ENCODE measurements at places on chromosomes 4 and X. TPM values are rescaled to one million over a fixed set of nuclear protein-coding genes. Genes with fewer than 3 reads are reported as not detected.

Gene MAGEE1
- total RNA-seq: 1.1 TPM

Gene CC2D2A
- 3.9 TPM for total RNA-seq

Gene REPS2
- 0.44 TPM for total RNA-seq

Gene GAB1
- 2.3 TPM for total RNA-seq

Gene CXorf51A
- not detected for total RNA-seq

Gene NR3C2
- 0.11 TPM for total RNA-seq

Gene PDCL2
- total RNA-seq: not detected

Gene UGT2B11
- not detected for total RNA-seq

Gene COL25A1
- total RNA-seq: 0.16 TPM

Gene ZDHHC15
- not detected for total RNA-seq

Gene NHSL2
- 0.19 TPM for total RNA-seq

Gene TLR1
- total RNA-seq: 0.41 TPM

Gene TMEM164
- 104 TPM for total RNA-seq

GRCh38 chr4:90130076-90130475, 2.9 kb downstream of the CCSER1 start:
- H3K27me3 ChIP-seq: peaks cover 46% of the 10 kb centered on the region
- no peak overlapping the region for H3K4me3 ChIP-seq
- DNase-seq: no peak
- H3K36me3 ChIP-seq: no peaks in the 10 kb centered on the region
- peaks cover 9% of the 10 kb centered on the region for H3K4me1 ChIP-seq
- H3K27ac ChIP-seq: no peak overlapping the region

GRCh38 chr4:170025523-170026252, 507 bp downstream of the MFAP3L start:
- H3K4me1 ChIP-seq: peaks cover 13% of the 10 kb centered on the region
- no peak overlapping the region for H3K27ac ChIP-seq
- H3K4me3 ChIP-seq: peak overlapping the region; percentile 70
- DNase-seq: no peak
- peaks cover 42% of the 10 kb centered on the region for H3K27me3 ChIP-seq
- H3K36me3 ChIP-seq: no peaks in the 10 kb centered on the region

GRCh38 chr4:16807355-16807754, 91.1 kb downstream of the LDB2 start:
- no peak overlapping the region for H3K27ac ChIP-seq
- DNase-seq: no peak
- no peaks in the 10 kb centered on the region for H3K36me3 ChIP-seq
- no peaks in the 10 kb centered on the region for H3K27me3 ChIP-seq

DNA sequence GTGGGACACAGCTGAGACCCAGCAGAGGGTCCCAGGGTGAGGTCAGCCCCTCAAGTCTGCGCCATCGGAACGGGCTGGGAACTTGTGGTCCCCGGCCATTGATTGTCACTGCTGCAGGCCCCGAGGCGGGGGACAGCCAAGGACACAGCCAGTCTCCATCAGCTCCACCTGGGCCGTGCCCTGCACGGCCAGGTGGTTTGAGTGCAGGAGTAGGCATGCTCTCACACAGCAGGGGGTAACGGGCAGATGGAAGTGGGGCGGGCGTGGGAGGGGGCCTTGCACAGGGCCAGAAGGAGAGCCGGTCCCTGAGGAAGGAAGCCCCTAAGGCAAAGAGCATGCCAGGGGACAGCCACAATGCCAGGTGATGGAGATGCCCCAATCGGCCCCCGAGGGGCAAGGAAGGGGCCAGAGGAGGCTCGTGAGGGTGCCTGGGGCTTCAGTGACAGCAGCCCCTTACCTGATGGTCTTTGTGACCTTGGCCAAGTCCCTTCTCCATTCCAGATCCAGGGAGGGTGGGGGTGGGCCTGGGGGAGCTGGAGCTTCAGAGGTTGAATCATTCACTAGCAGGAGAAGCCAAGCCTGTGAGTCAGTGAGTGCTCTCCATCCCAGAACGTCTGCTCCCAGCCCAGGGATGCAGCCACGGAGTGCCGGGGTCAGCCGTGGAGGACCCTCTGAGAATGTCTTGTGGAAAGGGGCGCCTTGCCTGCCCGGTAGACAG, 2.3 kb downstream of the ATP2B3 start:
- peaks cover 3% of the 10 kb centered on the region for H3K27me3 ChIP-seq
- no peaks in the 10 kb centered on the region for H3K36me3 ChIP-seq
- no peaks in the 10 kb centered on the region for H3K4me1 ChIP-seq
- DNase-seq: no peak

- no peak for DNase-seq
- no peak overlapping the region for H3K4me3 ChIP-seq
- H3K27ac ChIP-seq: no peak overlapping the region
Measured at GRCh38 chrX:55326985-55327384, 62.3 kb upstream of the PAGE3 start.

DNA sequence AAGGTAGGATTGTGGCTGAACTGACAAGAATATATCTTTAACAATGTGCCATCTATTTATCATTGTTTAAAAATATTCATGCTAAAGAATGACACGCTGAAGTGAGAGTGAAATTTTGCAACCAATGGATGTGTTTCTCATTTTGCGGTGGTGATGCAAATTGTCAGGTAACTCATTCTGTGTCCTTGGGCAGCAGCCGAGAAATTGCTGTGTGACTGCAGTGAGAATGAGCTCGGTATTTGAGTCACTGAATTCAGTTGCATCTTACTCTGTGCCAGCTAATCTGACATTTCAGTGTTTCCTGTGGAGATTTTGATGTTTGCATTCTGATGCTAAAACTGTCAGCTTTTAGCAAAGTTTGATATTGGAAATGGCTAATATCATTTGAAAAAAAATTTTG, 28.1 kb downstream of the MCUB start:
- H3K4me1 ChIP-seq: no peaks in the 10 kb centered on the region
- H3K4me3 ChIP-seq: no peak overlapping the region
- no peak for DNase-seq
- H3K27ac ChIP-seq: no peak overlapping the region
- H3K36me3 ChIP-seq: no peaks in the 10 kb centered on the region

- H3K27me3 ChIP-seq: no peaks in the 10 kb centered on the region
- no peak overlapping the region for H3K4me3 ChIP-seq
- H3K27ac ChIP-seq: no peak overlapping the region
- no peak for DNase-seq
- H3K4me1 ChIP-seq: no peaks in the 10 kb centered on the region
- no peaks in the 10 kb centered on the region for H3K36me3 ChIP-seq
Measured at GRCh38 chr4:134326866-134327265, 125.3 kb upstream of the PABPC4L start.

DNA sequence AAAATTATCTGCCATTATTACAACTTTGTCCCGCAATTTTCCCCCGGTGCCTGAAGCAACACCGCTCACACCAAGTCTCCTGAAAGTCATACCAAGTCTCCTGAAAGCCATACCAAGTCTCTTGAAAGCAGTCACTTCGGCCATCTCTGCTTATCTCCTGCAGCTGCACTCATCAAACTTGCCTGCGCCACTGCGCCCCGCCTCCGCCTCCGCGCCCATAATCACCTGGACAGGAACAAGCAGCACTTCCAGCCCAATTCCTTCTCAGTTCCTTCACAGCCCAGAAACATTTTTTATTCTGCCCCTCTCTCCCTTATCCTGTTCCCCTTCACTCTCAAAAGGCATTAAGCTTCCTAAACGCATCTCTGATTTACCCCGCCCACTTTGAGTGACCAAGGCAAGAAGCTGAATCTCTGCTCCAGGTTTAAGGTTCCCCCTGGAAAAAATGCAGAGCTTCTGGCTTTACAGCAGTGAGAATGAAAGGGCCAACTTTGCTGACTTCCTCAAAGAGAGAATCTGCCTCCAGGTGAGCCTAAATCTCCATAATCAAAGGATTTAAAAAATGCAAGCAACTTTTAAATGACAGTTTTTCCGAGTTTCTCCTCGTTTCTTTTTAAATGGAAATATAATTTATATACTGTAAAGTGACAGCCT, 7.7 kb downstream of the GPR50 start:
- DNase-seq: no peak
- H3K4me1 ChIP-seq: no peaks in the 10 kb centered on the region
- H3K27me3 ChIP-seq: no peaks in the 10 kb centered on the region
- H3K4me3 ChIP-seq: no peak overlapping the region
- no peaks in the 10 kb centered on the region for H3K36me3 ChIP-seq

DNA sequence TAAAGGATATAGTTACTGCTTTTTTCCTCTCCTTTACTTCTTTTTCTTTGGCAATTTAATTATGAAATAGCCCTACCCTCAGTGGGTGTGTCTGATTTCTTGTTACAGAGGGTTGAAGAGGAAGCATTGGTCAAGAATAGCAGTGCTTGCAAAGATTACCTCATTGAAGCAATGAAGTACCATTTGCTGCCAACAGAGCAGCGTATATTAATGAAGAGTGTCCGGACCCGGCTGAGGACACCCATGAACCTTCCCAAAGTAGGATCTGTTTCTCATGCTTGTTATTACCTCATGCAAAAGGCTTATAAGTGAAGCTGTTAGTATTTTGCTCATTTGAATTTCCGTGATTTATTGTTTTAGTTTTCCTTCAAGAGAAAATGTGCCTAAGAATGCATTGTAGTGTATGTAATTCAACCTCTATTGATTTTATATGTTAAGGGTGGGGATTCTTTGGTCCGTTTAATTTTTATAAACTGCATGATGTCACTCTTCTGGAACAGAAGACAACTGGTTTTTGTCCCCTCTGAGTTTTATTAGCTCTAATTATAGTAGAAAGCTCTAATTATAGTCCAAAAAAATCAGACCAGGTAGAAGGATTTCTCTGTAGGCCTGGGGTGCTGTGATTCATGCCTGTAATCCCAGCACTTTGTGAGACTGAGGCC, 27.9 kb upstream of the MSMO1 start:
- H3K4me3 ChIP-seq: no peak overlapping the region
- H3K36me3 ChIP-seq: peaks cover 8% of the 10 kb centered on the region

DNA sequence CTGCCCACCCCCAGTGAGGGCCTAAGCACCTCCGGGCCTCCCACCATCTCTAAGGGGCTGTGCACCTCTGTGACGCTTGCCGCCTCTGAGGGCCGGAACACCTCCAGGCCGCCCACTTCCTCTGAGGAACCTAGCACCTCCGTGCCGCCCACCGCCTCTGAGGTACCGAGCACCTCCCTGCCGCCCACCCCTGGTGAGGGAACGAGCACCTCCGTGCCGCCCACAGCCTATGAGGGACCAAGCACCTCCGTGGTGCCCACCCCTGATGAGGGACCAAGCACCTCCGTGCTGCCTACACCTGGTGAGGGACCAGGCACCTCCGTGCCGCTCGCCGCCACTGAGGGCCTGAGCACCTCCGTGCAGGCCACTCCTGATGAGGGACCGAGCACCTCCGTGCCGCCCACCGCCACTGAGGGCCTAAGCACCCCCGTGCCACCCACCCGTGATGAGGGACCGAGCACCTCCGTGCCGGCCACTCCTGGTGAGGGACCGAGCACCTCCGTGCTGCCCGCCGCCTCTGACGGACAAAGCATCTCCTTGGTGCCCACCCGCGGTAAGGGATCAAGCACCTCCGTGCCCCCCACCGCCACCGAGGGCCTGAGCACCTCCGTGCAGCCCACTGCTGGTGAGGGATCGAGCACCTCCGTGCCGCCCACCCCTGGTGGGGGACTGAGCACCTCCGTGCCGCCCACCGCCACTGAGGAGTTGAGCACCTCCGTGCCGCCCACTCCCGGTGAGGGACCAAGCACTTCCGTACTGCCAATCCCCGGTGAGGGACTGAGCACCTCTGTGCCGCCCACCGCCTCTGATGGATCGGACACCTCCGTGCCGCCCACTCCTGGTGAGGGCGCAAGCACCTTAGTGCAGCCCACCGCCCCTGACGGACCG, 977 bp downstream of the MAGEE1 start:
- no peaks in the 10 kb centered on the region for H3K36me3 ChIP-seq
- H3K27me3 ChIP-seq: no peaks in the 10 kb centered on the region
- H3K4me3 ChIP-seq: peak overlapping the region; percentile 43
- no peaks in the 10 kb centered on the region for H3K4me1 ChIP-seq
- DNase-seq: no peak

DNA sequence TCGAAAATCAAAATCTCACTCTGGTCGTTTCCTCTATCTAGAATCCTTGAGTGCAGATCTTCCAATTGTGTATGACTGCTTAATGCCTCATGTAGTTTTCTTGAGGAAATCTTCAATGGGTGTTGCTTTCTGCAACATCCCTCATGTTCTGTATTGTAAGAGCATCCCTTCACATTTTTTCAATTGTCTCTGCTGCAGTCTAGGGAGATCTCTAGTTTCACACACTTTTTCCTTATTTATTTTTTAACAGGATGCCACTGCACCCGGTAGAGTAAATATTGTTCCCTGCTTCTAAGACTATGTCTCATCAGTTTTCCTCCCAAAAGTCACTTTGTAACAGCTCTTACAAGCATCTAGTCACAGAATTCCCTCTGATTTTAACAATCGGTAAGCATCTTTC, 50.3 kb downstream of the UGT2B4 start:
- H3K36me3 ChIP-seq: no peaks in the 10 kb centered on the region
- H3K4me3 ChIP-seq: no peak overlapping the region
- peaks cover 9% of the 10 kb centered on the region for H3K27me3 ChIP-seq
- H3K27ac ChIP-seq: no peak overlapping the region

- H3K4me3 ChIP-seq: no peak overlapping the region
- DNase-seq: no peak
- no peak overlapping the region for H3K27ac ChIP-seq
- H3K27me3 ChIP-seq: no peaks in the 10 kb centered on the region
- no peaks in the 10 kb centered on the region for H3K36me3 ChIP-seq
Measured at GRCh38 chr4:25330905-25331808, 18.6 kb downstream of the ZCCHC4 start.

DNA sequence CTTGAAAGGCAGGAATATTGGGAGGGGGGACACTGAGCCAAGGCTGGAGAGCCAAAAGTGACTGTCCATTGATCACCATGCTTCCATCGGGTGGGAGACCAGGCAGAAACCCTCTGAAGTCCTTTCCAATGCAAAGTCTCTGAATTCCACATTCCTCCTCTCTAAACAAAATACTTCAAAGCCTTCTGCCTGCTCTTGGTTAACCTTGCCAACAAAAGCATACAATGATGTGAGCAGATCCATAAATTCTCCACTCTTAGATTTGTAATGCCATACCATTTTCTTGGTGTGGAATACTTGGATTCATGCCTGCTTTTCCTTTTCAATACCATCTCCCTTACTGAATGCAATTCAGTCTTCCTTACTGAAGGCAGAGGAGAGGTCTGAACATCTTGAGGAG, 74.1 kb upstream of the FAM9B start:
- no peaks in the 10 kb centered on the region for H3K27me3 ChIP-seq
- no peak overlapping the region for H3K27ac ChIP-seq
- no peak overlapping the region for H3K4me3 ChIP-seq
- DNase-seq: no peak

DNA sequence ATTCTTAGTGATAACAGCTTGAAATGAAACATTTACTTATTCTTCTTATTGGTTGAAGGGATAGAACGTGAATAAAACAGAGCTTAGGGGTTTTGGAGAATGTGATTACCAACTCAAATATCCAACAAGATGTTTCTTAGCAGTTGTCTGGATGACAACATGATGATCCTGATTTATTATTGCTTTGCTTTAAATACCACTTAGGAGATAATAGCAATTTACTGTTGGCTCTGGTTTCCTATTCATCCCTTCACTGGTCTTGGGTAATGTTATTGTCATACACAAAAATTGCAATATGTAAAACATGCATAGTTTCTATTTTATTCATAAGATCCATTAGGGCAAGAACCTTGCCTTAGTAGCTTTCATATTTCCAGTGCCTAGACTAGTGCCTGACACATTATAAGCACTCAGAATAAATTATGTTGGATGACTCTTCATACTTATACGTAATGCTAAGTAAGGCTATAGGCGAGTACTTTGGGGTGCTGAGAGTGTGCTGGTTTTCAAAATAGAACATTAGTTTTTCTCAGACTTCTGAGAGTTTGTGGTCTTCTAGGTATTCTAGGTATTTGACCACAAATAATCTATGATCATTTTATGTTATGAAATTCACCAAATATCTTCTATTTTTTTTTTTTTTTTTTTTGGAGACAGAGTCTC, 58.6 kb upstream of the PGRMC2 start:
- no peak overlapping the region for H3K27ac ChIP-seq
- H3K27me3 ChIP-seq: no peaks in the 10 kb centered on the region
- H3K4me1 ChIP-seq: peaks cover 35% of the 10 kb centered on the region
- DNase-seq: no peak

Measured in SJSA1 (cell line).